ENCODE measurements at places on chromosomes 2 and 18. TPM values are rescaled to one million over a fixed set of nuclear protein-coding genes. Genes with fewer than 3 reads are reported as not detected.

Gene RESP18
- polyA plus RNA-seq, result not detected

Gene SLC30A3
- 11.2 TPM for polyA plus RNA-seq

Gene FBLN7
- polyA plus RNA-seq, result 12.3 TPM

Gene CROCC2
- 0.03 TPM for polyA plus RNA-seq

Gene M1AP
- 0.87 TPM for polyA plus RNA-seq

Gene AMER3
- 0.03 TPM for polyA plus RNA-seq

Gene VIL1
- polyA plus RNA-seq, result 18.3 TPM

Gene TMEM182
- polyA plus RNA-seq, result 8.9 TPM

DNA sequence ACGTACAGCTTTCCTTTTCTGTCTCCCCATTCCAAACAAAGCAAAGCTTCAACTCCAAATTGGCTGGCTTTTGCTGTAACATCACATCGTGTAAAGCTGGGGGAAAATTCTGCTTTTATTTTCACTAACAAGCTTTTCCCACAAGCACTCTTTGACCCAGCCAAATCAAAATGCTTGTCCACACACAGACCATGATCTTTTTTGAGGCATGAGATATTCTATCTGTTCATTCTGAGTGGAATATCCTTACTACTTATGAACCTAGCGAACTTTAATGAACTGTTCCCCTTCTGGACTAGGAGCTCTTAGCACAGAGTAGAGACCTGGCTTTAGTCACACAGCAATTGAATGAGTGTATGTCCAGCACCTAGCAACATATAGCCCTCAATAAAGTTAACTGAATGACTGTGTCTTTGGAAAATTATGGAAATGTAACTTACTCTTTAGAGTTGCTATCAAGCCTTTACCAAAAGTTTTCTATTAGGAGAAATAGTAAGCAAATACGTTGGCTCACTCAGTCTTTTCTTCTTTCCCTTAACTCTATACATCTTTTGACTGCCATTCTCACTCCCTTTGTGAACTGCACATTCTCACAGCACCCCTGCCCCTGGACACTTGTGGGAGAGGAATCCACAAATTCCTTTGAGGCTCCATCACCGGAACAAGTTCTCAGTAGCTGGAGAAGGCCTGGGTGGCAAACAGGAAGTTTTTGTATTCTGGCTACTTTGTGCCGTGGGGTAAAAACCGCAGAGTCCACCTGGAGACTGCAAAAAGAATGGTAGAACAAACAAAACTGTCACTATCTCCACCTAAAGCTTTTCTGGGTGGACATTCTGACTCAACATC lies 1.3 kb upstream of the UBE2E3 start:
- no peak for DNase-seq

DNA sequence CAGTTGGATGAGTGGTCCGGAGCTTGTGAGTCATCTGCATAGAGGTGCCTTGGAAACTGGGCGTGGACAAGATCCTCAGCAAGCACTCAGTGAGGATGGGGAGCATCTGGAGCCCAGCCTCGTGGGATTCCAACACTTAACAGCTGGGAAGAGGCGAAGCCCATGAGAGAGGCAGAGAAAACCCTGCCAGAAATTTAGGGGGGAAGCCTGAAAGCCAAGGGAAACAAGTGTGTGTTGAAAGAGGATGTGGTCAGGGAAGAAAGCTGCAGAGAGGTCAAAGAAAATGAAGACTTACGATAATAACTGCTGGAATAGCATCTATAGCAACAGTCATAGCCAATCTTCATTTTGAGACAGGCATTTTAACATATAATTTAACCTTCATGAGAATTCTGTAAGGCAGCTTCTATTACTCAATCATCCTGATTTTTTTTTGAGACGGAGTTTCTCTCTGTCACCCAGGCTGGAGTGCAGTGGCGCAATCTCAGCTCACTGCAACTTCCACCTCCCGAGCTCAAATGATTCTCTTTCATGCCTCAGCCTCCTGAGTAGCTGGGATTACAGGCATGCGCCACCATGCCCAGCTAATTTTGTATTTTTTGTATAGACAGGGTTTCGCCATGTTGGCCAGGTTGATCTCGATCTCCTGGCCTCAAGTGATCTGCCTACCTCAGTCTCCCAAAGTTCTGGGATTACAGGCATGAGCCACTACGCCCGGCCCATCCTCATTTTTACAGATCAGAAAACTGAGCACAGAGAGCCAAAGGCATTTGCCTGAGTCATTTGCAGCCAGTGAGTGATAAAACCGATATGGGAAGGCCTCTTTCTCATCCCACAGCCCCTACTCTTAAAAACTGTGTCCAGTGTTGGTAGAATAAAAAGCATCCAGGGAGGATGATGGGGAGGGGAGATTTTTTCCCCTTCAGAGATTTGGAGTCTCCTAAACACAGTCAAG lies 214.4 kb upstream of the EPAS1 start:
- no peak for DNase-seq

DNA sequence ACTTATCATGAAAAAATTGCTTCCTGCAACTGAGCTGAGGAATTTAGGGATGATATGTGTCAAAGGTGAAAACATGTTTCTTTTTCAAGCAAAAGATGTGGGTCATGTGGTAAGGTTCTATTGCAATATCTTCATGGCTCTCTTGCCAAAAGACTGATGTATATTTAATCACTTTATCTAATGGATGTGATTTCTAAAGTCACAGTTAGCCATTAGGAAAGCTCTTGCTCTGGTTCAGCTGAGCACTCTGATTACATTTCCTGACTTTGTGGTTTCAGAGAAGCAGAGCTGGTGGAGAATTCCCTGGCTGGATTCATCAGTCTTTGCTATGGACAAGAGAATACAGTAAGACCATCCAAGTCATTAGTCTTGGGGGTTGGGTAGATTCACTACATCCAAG lies 24.4 kb downstream of the SCN9A start:
- no peak for DNase-seq

- no peak for DNase-seq
Measured at GRCh38 chr2:159126432-159127022, 158.1 kb downstream of the TANC1 start.

- no peak for DNase-seq
Measured at GRCh38 chr18:8287196-8287885, 321.9 kb upstream of the RAB12 start.

GRCh38 chr2:106020032-106020431 lies 174.1 kb downstream of the UXS1 start:
- DNase-seq, result no peak

- no peak for DNase-seq
Measured at GRCh38 chr2:38720613-38721241, 30.4 kb downstream of the SRSF7 start.

DNA sequence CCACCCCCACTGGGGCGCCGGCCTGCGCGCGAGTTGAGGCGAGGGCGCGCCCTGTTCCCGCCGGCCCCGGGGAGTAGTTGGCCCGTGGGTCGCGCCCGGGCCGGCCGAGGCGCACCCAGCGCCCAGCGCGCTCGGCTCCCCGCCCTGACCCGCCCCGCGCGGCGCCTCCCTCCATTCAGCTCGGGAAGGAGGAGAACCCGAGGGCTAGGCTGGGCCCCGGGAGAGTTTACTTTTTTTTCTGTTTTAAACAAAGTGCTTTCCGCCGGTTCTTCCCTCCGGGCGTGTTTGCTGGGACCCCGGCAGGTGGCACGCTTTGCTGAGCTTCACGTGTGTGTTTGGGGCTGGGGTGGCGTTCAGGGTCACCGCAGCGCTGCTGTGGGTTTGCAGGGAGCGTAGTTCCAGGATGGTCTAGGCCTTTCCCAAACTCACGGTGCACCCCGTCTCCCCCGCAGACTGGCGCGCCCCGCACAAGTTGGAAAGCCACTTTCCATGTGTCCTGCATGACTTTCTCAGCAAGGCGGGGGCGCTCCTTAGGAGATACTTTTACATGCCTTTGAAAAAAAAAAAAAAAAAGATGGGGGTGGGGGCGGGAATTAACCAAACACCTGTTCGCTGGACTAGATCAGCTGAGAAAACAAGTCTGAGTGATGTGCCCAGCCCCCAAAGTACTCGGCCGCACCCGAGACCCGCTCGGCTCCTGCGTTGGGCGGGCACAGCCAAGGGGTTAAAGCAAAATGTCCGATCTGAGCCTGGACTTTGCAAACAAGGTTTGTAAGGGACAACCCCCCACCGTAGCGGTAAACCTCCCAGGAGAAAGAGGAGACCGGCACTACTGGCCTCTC lies 825 bp downstream of the ITGA6 start:
- DNase-seq, result no peak

GRCh38 chr2:9168821-9169221 lies 37.8 kb upstream of the ASAP2 start:
- DNase-seq, result no peak

DNA sequence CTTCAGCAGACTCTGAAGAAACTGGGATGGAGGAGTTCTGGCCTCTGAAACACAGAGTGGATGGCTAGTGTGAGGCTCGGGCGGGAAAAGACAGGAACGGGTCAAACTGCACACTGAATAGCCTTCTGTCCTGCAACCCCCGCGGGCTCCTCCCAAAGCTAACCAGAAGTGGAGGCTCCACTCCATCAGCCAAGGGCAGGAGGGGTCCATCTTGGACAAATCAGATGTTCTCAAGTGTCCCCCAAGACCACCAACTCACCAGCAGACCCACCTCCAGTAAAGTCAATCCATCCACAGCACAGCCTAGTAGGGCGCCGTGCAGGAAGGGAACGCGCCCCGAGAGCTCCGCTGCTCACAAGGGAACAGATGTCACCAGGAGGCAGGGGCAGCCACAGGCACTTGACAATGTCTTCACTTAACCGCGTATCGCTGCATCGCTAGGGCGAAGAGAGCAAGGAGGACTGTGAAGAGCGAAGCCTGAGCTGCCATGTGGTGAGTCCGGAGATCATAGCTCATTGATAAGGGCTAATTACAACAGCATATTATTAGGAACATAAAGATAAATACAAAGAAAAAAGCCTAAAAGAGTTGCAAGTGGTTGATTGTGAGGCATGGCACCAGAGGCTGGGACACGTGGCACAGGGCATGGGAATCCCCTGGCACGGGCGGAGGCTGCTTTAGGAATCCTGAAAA lies 494.6 kb upstream of the MYT1L start:
- DNase-seq, result no peak

- no peak for DNase-seq
Measured at GRCh38 chr2:232088771-232089170, 127.3 kb downstream of the DIS3L2 start.

DNA sequence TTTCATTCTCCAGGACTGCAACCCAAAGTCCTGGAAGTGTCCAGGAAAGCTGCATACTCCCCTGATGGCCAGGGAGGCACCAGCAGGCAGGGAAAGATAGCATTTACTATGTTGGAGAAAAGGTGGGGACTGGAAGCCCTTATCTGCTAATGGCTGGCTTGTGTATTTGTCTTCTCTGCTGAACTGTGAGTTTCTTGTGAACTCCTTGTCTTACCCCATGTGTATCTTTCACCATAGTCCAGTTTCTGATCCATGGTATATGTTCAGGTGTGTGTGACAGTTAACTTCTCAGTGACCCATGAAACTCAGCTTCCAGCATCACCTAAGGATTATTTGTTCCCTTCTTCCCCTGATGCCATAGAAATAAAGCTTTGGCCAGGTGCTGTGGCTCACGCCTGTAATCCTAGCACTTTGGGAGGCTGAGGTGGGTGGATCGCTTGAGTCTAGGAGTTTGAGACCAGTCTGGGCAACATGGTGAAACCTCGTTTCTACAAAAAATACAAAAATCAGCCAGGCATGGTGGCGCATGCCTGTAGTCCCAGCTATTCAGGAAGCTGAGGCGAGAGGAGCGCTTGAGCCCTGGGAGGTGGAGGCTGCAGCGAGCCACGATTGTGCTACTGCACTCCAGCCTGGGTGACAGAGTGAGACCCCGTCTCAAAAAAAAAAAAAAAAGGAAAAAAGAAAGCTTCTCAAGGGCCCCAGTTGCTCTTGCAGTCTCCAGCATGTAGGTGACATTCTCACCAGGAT lies 112.8 kb upstream of the MAP4K3 start:
- no peak for DNase-seq

- no peak for DNase-seq
Measured at GRCh38 chr2:221425353-221425752, 146.8 kb downstream of the EPHA4 start.

GRCh38 chr2:60544062-60544461 lies 9.4 kb downstream of the BCL11A start:
- no peak for DNase-seq

GRCh38 chr2:232767866-232768265 lies 8.5 kb downstream of the KCNJ13 start:
- DNase-seq, result no peak

- no peak for DNase-seq
Measured at GRCh38 chr2:237471438-237472186, 15.4 kb upstream of the MLPH start.

- no peak for DNase-seq
Measured at GRCh38 chr2:54952425-54952824, 97.8 kb downstream of the RTN4 start.

GRCh38 chr2:101710036-101710435 lies 12.5 kb downstream of the MAP4K4 start:
- DNase-seq, result no peak

DNA sequence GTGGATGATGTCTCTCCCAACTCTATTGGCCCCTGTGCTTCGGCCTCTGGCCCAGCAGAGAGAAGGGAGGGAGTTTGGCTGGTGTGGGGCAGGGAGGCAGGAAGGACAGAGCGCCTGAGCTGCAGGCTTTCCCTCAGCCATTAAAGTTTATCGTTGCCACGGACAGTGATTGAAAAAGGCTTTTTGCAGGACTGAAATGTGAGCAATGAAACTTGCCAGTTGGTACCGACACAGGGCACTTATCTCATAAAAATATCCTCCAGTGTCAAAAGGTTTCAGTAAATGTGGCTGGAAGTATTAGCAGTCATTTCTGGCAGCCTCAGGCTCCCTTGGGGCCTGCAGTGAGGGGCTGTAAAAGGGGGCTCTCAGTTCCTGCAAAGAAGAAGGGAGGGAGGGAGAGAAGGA lies 169.2 kb downstream of the GLI2 start:
- no peak for DNase-seq

- DNase-seq, result no peak
Measured at GRCh38 chr2:234404957-234405356, 91.9 kb downstream of the ARL4C start.

DNA sequence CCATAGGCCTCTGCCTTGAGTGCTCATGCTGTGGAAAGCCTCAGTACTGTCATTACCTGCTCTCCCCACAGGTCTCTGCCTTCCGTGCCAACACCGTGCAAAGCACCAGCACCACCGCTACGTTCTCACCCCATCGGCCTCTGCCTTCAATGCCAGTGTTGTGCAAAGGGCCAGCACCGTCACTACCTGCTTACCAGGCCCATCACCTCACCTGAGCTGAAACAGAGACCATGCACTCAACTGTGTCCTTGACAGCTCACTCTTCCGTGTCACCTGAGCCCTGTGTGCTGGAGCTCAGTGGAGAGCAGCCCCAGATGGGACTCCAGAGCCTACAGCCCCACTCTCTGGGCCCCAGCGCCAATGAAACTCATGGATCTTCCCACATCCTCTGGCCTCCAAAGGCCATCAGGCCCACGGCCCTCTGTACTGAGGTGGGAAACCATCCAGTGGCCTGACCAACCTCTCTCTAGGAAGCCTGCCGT lies 62.7 kb downstream of the ZNF516 start:
- DNase-seq, result no peak

DNA sequence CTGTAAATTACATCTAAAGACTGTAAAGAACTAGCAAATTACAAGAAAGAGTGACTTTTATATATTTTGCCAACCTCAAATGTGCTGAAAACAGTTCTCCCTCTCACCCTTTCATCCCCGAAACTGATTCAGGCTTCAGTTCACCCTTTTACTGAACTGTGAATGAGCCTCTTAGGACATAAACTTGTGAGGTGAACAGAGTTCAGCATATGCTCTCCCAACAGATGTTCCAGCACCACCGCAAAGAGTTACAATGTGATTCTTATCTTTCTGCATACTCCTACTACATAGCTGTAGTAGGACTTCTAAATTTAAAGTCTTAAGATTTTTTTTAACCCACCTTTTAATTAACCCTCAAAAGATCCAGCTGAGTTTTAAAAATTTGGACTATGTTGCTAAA lies 1.2 kb upstream of the ZCCHC2 start:
- DNase-seq, result no peak
